Stimulated activated CD8-positive, alpha-beta memory T cell treated with anti-CD3 and anti-CD28 coated beads, Interleukin-4, amount 100 ng/mL, for 24 hours (primary cell): ENCODE measurements at places on chromosomes 16 and 17.

DNA sequence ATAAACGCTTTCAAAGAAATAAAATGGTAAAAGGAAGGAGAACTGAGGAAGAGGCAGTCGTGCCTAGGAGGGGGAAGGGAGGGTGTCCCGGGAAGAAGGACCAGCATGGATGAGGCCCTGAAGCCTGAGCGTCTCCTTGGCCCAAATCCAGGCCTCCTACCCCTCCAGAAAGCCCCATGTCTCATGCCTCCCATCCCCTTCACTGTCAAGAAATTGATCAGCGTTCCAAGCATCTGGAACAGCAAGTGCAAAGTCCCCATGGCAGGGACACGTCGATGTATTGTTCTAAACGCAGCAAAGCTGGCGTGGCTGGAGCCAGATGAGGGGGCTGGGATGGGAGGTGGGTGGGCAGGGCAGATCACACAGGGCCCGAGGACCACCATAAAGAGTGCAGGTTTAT is 22.6 kb downstream of the SEC14L5 start:
- no peak for DNase-seq

DNA sequence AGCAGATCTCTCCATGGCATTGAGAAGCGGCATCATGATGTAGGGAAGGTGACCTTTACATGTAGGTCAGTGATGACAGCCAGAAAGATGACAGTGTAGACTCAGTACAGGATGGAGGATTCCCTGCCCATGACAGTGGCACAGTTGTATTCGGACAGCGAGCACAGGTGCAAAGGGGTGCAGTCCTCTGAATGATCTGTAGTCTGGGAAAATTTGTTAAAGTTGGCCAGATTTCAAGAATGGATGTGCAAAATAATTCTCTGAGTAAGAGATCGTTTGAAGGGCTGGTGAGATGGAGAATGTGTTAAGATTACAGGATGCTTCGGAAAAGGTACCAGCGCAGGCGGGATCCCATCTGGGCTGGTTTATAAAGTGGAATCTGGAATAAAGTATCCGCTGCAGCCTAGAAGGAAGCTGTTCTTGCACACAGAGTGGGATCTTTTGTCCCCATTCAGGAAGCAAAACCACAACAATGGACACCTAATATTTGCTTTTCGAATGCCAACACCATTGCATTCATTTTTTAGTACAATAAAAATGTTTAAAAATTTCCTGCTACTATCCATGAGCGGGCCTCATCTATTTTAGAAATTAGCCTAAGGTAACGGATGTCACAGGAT is 101.2 kb downstream of the RPTOR start:
- no peak for DNase-seq

DNA sequence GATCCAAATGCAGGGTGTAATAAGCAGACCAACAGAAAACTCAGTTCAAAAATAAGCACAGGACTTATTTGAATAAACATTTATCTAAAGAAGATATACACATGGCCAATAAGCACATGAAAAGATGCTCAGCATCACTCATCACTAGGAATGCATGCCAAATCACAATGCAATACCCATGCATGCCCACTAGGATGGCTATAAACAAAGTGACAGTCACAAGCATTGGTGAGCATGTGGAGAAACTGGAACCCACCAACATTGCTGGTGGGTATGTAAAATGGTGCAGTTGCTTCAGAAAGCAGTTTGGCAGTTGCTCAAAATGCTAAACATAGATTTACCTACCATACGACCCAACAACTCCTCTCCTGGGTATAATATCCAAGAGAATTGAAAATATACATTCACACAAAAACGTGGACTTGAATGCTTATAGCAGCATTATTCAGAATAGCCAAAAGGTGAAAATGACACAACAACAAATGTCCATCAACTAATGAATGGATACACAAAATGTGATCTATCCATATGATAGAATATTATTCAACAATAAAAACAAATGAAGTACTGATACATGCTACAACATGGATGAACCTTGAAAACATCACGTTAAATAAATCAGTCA is 20.1 kb downstream of the UBE2O start:
- no peak for DNase-seq

DNA sequence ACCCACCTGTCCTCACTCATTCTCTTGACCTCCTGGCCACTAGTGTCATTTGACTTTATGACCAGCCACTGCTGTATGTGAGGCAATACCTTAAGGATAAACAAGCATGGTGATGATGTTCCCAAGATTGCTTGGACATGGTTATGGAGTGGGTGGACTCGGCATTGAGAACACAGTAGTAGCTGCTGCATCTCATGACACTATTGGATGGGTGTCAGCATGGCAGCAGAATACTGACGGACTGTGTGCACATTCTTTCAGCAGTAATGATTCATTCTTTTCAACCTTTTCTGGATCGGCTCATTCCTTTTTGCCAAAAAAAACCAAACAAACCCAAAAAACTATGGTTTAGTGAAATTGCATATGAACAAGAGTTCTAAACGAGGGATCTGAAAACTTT is 13.5 kb downstream of the SPECC1 start:
- no peak for DNase-seq

- DNase-seq = no peak
These were observed 173.4 kb downstream of the ZNF18 start for GRCh38 chr17:11823862-11824261.

DNA sequence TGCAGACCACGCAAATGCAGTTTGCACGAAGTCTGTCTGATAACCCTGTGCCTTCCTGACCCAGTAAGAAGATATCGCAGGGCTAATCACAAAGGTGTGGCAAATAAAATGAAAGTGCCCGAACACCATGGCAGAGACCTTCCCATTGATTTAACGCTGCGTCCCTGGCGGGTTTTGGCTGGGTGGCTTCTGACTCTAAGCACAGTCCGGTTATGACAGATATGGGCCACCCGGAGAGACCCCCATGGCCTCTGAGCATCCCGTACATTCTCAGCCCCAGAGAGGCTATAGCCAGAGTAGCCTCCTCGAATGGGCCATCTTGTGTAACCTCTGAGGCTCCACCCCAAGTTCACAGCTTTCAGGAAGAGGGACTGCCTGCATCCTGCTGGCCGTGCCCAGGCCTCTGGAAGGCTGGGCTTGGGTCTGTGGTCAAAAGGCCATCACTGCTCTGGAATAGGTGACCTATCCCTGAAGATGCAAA is 5.5 kb downstream of the FOXC2 start:
- no peak for DNase-seq

- DNase-seq = no peak
These were observed 27.4 kb upstream of the KDM6B start for GRCh38 chr17:7806587-7806986.

GRCh38 chr17:65498816-65499215 is 62.6 kb downstream of the AXIN2 start:
- no peak for DNase-seq

- DNase-seq = no peak
These were observed at the start of gene FAM20A for GRCh38 chr17:68600931-68601564. TSS of gene FAM20A (minus strand) at chr17:68601367. CDS start at chr17:68600666, 701 bp downstream.

DNA sequence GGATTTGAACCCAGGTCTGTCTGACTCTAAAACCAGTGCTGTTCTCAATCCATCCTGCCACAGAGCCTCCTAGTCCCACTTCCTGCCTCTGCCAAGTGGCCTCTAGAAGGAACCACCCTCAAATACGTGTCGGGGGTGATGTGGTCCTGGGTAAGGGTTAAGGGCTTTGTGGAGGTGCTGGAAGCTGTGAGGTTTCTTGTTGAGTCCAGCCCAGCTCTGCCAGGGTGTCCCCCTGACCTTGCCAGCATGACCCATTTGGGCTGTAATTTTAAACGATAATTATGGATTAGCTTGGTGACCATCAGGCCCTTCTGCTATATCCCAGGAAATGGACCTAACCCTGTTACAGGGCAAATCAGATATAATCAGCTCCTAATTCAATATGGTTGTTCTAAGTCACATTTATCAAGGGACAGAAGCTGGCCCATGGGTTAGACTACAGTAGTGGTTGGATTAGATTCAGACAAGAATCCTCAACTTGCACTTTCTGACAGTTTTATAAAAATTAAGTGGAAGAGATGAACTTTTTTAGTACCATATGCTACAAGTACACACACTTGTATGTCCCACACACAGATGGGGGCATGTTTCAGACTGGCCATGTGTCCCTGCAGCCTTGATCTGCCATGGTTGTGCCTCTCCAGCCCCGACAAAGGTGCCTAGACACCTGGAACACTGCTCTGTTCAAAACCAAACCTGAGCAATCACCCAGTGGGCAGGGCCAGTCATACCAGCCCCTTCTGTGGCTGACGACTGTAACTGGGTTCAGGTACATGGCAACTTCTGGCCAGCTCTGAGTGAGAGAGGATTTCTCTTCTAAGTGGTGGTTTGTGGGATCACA is 48.0 kb downstream of the SMPD3 start:
- no peak for DNase-seq

GRCh38 chr17:57534863-57535248 is 210.2 kb downstream of the CCDC182 start:
- no peak for DNase-seq

- no peak for DNase-seq
These were observed 11.8 kb downstream of the HID1 start for GRCh38 chr17:74960570-74961342.

GRCh38 chr16:30622455-30623032 is 12.4 kb upstream of the ZNF689 start:
- DNase-seq = no peak

DNA sequence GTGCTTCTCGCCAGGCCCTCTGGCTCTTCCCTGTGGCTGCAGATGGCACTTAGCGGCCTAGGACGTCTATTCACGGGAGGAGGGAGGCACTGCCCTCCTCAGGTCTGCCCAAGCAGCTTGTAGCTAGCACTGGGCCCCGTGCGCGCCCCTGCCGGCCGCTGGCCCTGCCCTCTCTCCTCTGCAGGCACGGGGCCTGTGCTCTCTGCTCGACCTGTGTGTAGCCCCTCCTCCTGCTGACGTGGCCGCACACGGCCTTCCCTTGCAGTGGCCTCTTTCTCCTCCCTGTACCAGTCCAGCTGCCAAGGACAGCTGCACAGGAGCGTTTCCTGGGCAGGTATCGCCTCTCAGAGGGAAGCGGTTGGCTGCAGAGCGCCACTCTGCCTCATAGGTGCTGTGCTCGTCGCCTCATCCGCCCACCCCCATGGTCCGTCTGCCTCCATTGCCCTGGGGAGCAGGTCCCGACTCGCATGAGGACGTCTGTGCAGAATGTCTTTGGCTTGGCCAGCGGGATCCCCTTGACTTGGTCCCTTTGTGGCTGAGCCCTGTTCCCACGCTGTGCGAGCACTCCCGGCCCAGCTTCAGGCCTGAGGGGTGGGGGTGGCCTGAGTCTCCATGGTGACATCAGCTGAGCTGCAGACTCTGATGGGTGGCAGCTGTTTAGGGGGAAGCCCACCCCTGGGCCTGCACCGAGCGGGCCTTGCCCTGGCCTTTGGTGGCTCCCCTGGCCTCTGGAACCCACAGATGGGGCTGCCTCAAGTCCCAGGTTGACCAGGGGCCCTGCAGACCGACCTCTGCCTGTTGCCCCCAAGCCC is 34.6 kb downstream of the TSC2 start:
- DNase-seq = no peak

DNA sequence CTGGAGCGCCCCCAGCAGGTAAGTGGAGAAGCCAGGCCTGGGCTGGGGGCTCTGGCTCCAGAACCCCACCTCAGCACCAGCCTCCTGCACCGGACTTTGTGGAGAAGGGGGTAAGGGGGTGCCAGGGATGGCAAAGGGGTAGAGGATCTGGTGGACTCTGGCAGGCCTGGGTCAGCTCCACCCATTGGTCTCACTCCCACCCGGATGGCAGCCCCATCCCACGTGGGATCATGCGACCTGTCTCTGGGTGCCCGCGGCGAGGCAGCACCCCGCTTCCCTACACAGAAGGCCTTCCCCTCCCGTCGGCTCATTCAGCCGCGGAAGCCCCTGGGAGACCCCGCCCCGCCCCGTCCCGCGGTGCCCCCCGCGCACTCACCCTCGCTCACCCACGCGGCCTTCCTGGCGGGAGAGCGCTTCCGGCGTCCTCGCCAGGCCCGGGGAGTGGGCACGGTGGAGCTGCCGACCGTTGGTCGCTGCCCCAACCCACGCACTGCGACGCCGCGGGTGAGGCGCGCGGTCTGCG is 498 bp upstream of the PLEKHG4 start:
- no peak for DNase-seq

- no peak for DNase-seq
These were observed at the start of gene PRSS22 for GRCh38 chr16:2857451-2858244. TSS of gene PRSS22 (minus strand) at chr16:2858170. CDS start at chr16:2858104, 66 bp downstream.

DNA sequence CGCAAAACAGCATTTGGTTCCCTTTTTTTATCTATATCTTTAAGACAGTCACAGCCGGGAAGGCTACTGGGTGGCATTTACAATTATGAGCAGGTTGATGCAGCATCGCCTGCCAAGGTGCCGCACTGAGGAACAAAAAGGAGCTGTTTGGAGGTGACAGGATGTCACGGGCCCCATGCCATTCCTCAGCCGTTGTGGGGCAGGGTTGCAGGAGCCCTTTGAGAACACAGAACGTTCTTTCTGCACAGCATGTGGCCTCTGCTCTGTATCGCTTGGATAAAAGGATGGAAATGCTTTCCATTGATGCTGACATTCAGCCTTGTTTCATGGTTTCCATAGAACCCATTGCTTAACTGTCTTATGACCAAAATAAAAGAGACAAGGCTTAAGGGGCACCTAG is 141.9 kb upstream of the CDH5 start:
- DNase-seq = no peak

- peak; percentile 73 for DNase-seq
These were observed 109.5 kb downstream of the YPEL2 start for GRCh38 chr17:59440757-59441463.

DNA sequence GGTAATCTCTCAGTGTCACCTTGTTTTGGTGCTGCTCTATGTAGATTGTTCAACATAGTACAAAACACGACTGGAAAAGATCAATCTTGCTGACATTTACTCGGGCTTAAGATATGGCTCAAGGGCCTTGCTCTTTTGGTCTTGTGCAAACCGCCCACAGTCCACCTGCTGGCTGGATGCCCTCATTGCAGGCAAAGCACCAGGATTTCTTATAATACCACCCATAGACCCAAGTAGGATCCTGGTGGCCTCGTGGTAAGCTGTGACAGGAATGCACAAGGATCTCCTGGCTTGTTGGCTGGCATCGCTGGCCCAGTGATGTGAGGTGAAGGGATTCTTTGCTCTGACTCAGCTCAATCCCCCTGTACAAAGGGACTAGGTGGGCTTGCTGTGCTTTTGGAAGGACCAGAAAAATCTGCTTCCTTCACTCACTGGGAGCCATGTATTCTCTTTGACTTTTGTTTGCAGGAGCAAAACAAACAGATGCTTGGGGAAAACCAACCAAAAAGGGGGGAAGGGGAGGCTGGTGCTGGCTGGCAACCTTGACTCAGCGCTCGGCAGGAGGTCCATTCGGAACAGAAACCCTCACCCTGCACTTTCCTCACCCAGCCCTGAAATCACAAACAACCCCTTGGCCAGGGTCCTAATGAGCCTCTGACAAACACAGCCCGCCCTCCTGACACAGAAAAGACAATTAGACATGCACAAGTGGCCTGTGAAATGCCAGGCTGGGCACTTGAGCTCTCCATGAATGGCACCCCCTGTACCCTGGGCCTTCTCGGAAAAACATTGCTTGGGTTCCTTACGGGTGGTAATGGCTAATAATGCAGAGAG is 36.6 kb upstream of the MED9 start:
- DNase-seq = peak; percentile 69

GRCh38 chr17:27356091-27356705 is 62.3 kb downstream of the WSB1 start:
- DNase-seq = no peak
